Activated B cell treated with CpG ODN at 0.5 μM for 24 hours (primary cell): ENCODE measurements at places on chromosomes 16 and 17.

DNA sequence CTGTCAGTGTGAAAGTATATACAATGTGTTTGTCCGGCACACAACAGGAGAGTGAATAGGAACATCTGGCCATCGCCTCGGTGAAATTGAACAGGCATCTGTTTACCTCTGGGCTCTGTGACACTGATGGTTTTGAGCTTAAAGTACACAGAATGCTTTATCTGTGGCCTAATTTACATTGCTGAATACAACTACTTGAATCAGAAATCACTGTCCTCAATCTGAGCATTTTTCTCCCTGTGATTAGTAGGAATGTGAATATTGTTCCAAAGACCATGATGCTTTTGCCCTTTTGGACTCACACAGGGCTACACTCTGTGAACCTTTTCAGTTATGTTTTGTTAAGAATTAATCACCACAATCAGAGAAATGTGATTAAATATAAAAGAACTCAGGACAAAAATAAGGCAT, 323.0 kb upstream of the TBX2 start:
- H3K36me3 ChIP-seq: peaks cover 23% of the 10 kb centered on the region
- no peak overlapping the region for H3K4me3 ChIP-seq

- peaks cover 5% of the 10 kb centered on the region for H3K4me1 ChIP-seq
- no peak overlapping the region for H3K4me3 ChIP-seq
- DNase-seq: no peak
Measured at GRCh38 chr17:32688221-32688620, 188.7 kb downstream of the MYO1D start.

GRCh38 chr17:7930841-7931631, 710 bp downstream of the TRAPPC1 start:
- H3K27me3 ChIP-seq: no peaks in the 10 kb centered on the region
- peak overlapping the region; percentile 92 for H3K27ac ChIP-seq
- H3K36me3 ChIP-seq: peaks cover 30% of the 10 kb centered on the region

DNA sequence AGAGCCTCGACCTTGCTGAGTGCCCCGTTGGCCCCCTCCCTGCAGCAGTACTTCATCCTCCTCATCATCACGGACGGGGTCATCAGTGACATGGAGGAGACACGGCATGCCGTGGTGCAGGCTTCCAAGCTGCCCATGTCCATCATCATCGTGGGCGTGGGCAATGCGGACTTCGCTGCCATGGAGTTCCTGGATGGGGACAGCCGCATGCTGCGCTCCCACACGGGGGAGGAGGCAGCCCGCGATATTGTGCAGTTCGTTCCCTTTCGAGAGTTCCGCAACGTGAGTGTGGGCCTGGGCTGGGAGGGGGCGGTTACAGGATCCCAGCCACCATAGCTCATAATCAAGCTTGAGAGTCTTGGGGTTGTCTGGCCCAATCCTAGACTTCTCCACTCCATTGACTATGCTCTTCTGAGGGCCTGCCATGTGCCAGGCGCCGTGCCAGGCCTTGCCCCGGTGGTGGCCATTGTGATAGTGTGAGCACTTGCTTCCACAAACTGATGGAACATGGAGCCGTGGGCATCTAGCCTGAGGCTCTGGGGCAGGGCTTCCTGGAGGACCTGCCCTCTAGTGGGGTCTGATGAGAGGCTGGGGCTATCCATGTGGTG, 39.7 kb downstream of the PSME3IP1 start:
- DNase-seq: no peak
- peaks cover 31% of the 10 kb centered on the region for H3K4me1 ChIP-seq
- H3K36me3 ChIP-seq: peaks cover under 1% of the 10 kb centered on the region
- H3K4me3 ChIP-seq: no peak overlapping the region
- no peak overlapping the region for H3K27ac ChIP-seq
- H3K27me3 ChIP-seq: no peaks in the 10 kb centered on the region

- no peak for DNase-seq
- no peak overlapping the region for H3K4me3 ChIP-seq
- H3K36me3 ChIP-seq: no peaks in the 10 kb centered on the region
- no peak overlapping the region for H3K27ac ChIP-seq
Measured at GRCh38 chr17:74918906-74919305, 4.1 kb downstream of the USH1G start.

DNA sequence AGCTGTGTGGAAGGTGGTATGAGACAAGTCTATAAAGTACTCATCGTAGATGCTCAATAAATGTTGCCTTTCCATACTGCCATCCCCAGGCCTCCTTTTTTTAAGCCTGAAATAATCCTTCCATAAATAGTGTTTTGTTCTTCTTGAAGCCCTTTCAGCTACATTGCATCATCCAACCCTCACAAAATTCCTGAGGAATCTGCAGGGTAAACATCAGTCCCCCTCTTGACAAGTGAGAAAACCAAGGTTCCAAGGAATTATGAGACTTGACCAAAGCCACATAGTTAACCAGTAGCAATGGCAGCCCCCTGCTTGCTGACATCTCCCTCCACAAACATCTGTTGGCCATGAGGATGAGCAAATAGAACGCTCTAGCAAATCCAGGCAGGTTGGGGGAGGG, 89.7 kb upstream of the CCL1 start:
- H3K36me3 ChIP-seq: no peaks in the 10 kb centered on the region
- no peak overlapping the region for H3K4me3 ChIP-seq
